ENCODE measurements at places on chromosomes 11 and 22.

DNA sequence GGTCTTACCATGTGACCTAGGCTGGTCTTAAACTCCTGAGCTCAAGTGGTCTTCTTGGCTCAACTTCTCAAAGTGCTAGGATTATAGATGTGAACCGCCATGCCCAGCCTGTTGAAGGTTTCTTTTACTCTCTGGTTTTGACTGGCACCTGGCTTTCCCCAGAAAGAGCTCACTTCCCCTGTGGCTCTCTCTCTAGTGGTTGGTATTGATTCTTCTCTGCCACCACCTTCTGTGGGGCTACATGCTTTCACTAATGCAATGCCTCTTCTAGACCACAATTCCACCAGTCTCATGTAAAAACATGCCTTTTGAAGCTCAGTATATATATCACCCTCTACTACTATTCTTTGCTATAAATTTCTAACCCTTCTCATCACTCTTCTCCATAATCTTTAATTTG is 67.2 kb downstream of the CCDC83 start:
- DNase-seq, result no peak

DNA sequence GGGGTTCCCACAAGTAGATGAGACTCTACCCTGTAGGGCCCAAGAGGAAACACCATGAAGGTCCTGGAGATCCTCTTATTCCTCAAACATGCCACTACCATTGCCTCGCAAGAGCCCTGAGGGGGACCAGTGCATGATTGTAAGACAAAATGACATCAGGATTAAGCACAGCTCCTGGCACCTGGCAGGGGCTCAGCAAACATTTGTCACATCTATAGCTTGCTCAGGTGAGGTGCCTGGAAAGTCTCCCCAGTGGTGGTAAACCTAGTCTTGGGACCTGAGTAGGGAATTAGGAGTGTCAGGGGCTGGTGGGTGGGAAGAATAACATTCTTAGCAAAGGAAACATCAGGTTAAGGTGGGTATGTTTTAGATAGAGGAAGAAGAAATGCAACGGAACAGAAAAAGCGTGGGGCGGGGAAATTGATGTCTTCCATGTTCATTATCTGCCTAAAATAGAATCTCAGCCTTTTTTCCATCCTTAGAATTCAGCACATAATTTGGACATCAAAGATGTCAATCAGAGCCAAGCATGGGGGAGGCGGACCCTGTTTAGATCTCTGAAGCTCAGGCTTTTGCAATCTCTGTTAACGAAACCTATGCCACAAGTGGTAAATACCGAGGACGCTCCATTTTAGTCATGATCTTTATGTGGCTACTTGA is 924 bp downstream of the YPEL1 start:
- peak; percentile 21 for DNase-seq

DNA sequence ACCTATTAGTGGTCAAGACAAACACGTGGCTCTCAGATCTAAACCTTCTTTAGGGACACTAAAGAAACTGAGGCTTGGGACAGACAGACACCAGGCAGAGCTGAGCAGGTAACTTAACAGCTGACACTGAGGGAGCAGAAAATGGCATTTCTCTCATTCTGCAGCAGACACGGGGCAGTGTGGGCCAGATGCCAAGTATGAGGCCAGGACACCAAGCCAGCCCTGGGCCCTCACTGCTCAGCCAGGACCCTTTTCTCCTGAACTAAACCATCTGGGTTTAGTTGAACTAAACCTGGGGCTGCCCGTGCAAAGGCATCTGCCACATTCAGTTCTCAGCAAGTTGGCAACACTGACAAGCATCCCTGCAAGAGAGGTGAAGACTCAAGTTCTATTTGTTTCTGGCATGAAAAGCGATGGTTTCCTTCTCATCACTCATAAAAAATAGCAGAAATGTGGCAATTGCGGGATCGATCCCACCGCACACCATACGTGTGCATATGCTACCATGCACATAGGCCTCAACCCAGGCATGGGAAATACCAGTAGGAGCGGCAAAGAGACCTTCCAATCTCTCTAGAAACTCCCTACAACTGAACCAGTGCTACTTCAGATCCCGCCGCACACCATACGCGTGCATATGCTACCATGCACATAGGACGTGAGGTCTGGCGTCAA is 100.1 kb upstream of the BID start:
- DNase-seq, result no peak

GRCh38 chr11:942823-943222 is 17.2 kb downstream of the AP2A2 start:
- no peak for DNase-seq

GRCh38 chr11:61727401-61727811 is 25.0 kb upstream of the MYRF start:
- DNase-seq, result no peak

- DNase-seq, result peak; percentile 73
These were observed 161.9 kb downstream of the INSC start for GRCh38 chr11:15276621-15277020.

DNA sequence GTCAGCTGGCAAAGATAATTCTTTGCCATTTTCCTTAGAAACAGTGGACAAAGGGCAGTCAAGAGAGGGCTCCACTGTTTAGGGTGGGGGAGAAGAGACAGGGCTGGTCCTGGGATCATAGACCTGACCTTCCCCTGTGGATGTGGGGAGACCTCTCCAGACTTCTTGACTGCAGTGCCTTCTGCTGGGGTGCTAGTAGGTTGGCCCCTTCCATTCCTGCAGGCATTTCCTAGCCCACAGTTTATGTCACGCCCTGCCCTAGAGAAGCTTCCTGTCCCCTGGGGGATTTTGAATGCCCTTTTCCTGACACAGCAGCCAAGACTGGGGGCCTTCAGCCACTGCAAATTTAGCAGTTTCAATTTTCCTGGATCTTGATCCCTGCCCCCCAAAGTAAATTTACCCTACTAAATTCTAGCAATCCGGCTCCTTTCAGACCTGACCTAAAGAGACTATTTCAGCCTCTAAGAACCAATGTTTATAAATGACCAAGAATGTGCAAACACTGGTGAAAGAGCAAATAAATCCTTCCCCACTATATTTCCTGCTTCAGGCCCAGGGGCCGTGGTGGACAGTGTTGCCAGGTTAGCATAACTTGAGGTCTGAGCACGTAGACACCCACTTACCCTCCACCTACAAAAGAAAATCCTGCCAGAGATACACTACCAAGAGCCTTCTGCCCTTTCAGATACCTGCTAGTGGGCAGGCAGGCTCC is 58.4 kb downstream of the PPFIBP2 start:
- no peak for DNase-seq

DNA sequence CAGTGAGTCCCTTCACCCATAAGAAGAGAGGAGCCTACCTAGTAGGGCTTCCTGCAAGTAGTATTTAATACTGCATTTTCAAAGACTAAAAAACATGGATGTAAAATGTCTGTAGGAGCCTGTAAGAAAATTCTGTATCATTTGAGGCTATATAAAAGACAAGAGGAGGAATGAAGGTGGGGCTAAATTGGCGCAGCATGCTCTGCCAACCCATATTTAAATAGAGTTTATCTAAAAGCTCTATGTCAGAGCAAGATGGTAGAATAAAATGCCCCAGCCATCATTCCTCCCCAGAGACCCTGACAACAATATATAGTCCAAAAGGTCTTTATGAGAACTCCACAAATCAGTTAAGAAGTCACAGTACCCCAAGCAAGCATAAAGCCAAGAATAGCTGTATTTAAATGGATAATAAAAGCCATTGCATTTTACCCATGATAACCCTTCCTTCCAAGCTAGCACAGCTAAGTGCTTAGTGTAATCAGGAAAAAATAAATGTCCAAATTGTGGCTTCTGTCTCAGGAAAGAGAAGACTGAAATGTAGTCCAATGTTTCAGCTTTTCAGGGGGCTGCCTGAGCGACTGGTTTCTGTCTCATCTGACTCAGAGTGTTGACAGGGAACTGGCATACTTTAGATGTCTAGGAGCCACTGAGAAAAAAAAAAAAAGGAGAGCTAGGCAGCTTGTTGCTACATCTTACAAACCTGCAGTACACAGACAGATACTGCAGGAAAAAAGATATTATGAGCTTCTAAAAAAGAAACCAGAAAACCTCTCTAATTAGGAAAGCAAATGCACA is 258.6 kb downstream of the METTL15 start:
- no peak for DNase-seq

- DNase-seq, result no peak
These were observed 13.3 kb upstream of the MB start for GRCh38 chr22:35630387-35630793.

DNA sequence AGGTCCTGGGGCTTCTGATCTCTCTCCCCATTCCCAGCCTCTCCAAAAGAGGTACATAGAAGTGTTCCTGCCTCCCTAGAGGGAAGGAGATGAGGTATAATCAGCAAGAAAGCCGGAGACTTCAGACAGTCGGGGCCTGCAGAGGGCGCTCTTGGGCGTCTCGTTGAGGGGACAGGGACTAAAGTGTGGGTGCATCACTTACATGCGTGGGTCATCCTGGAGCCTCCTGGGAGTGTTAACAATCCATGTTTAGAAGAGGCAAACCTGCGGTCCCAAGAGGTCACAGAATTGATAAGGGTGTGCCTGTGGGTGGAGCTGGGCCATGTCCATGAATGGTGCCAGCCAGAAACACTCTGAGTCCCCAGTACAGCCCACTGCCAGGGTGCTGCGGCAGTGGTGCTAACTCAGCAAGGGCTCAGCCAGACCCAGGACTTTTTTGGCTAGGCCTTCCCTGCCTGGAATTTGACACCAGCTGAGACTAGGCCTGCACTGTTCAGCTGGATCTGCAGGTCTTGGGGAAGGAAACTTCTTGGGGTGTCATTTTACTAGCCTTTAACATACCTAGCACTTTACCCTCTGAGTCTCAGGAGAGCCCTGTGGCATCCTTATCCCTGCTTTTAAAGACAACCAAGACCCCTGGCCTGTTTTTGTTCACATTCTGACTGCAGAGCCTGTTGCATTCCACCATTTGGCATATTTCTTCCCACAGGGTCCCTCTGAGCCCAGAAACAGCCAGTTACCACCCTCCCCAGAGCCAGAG is 5.5 kb downstream of the YDJC start:
- DNase-seq, result no peak

DNA sequence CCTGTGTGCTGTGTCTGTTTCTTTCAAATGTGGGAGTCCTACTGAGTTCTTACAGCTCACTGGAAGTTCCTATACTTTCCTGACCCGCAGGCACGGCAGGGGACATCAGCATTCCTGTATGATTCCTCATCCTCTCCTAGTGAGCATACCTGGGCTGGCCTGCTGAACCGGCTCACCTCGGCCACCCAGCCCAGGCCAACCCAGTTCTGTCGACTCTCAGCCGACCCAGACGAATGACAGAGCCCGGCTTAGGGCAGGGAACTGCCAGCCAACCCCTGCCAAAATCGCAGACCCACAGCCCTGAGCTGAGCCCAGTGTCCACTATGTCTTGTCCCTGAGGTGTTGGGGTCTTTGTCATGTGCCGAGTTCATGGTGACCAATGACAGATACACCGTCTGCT is 339.7 kb downstream of the BRD1 start:
- no peak for DNase-seq

- no peak for DNase-seq
These were observed 120.3 kb upstream of the FAT3 start for GRCh38 chr11:92104349-92104748.

DNA sequence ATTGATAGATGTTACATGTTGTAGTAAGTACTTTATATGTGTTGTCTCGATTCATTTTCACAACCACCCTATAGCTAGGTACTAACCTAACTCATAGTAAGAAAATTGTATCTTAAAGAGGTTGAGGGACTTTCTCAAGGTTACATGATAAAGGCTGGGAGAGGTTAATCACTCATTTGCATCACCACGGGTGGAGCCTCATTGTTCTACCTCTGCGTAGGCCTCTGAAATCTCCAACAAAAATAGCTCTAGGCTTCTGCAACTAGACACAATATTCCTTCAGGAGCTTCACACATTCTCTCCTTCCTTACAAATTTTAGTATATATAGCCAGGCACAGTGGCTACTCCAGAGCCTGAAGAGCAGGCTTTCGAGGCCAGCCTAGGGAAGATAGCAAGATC is 408.9 kb upstream of the ANO5 start:
- DNase-seq, result no peak

GRCh38 chr11:134660416-134660815 is 248.4 kb upstream of the B3GAT1 start:
- no peak for DNase-seq

DNA sequence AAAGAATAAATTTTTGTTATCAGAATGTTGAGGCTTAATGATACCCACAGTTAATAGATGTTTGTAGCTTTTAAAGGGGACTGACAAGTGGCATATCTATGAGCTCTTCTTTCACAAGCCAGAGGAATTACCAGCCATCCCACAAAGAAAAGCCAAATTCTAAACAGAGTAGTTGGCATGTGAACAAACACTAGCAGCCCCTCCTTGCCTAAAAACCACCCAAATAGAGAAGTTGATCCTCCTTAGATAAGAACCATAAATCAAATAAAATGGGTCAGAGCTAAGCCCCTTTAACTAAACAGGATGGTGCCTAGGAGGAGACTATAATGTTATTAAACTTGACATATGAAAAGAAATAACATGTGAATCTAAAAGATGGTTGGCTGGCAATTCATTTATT is 11.4 kb downstream of the LPXN start:
- no peak for DNase-seq

DNA sequence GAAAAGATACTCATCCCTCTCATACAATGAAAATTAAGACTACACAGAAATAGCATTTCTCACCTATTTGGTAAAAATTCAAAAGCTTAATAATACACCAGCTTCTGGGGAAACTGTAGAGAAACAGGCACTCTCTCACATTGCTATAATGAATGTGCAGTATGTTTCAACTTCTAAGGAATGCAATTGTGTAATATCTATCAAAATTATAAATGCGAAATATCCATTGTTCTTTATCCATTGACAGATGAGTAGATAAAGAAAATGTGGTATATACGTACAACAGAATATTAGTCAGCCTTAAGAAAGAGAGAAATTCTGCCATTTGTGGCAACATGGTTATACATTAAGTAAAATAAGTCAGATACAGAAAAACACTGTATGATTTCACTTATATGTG is 101.4 kb upstream of the OR9G4 start:
- DNase-seq, result no peak

DNA sequence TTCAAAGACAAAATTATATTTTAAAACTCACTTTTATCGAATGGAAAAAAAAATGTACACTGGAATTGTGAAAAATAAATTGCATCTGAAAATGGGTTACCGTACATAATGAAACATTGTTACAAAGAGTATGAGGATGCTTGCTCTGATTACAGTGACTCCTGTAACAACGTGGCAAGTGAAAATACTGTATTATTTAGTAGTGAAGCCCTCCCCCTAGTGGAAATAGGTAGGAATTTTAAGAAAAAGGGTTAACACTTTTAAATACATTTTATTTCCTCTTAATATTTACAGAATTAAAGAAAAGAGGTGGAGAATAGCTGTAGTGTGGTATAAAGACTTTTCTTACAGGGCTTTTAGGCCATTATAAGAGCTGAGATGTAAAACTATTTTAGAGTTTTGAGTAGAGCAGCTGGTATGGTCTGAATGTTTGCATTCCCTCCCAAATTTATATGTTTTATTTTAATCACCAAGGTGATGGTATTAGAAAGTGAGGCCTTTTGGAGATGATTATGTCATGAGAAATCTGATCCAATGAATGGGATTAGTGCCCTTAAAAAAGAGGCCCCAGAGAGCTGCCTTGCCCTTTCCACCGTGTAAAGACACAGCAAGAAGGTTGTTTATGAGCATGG is 25.2 kb downstream of the FAM76B start:
- DNase-seq, result peak; percentile 76
